ENCODE measurements at places on chromosomes 11 and 22. TPM values are rescaled to one million over a fixed set of nuclear protein-coding genes. Genes with fewer than 3 reads are reported as not detected.

TENM4 gene
- 0.03 TPM for total RNA-seq

SPTBN2 gene
- total RNA-seq, result not detected

NAALADL1 gene
- 18.8 TPM for total RNA-seq

MOGAT2 gene
- 0.23 TPM for total RNA-seq

SYCE3 gene
- total RNA-seq, result not detected

KRTAP5-7 gene
- total RNA-seq, result not detected

NXPE2 gene
- not detected for total RNA-seq

VPREB1 gene
- total RNA-seq, result not detected

DNA sequence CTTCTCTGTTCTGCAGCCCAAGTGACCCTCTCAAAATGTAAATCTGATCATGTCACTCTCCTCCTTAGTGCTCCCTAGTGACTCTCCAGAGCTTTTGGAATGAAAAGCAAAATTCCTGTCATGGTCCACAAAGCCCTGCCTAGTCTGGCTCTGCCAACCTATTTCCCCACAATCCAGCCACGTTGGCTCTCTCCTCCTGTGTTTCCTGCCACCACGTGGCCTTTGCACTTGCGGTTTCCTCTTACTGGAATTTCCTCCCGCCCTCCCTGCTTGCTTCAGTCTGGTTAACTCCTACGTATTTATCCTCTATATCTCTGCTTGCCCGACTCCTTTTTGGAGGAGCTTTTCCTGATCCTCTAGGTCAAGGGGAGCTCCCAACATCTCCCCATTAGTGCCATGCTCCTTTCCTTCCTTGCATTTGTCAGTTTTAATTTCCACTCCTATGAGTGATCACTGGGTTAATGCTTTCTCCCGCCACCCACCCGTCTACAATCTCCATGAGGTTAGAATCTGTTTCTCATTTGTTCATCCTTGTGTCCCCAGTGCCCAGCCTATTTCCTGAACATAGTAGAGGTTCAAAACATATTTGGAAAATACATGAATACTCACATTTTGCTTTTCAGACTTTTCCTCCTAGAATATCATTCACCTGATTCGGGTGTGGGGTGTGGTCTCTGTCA is 11.5 kb downstream of the NNMT start:
- DNase-seq, result no peak

DNA sequence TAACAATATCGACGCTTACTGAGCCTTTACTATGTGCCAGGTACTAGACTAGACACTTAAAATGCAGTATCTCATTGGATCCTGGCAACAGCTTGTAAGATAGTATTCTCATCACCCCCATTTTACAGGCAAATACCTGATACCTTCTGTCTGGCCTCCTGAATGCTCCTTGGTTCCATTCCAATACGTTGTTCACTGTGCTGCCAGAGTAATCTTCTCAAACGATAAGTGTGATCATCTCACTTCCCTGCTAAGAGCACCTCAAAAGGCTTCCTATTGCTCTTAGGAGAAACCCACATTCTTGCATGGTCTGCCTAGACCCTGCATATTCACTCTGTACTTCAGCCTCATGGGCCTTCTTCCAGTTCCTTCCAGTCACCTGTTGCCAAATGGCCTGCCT is 1.3 kb upstream of the NRIP3 start:
- DNase-seq, result no peak

GRCh38 chr11:116376054-116376453 is 396.7 kb downstream of the BUD13 start:
- no peak for DNase-seq

- no peak for DNase-seq
These were observed 264 bp downstream of the BCO2 start for GRCh38 chr11:112175599-112175952.

DNA sequence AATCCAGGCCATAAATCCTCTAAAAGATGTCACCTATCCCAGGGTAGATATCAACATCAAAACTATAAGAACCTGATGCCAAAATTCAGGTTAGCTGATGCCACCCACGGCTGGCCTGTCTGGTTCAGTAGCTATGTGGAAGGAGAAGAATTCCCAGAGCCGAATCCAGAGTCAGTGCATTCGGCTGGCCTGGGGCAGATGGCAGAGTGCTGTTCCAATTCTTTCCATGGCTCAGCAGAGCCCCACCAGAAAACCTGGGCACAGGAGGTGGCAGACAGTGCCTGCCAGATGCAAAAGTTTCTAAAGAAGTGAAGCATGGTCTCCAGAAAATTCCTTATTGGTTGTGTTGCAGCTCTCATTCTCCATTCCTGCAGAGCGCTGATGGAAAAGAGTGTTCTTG is 19.9 kb upstream of the OR8B8 start:
- no peak for DNase-seq

GRCh38 chr22:18109410-18110193 is 1.0 kb upstream of the TUBA8 start:
- DNase-seq, result no peak

DNA sequence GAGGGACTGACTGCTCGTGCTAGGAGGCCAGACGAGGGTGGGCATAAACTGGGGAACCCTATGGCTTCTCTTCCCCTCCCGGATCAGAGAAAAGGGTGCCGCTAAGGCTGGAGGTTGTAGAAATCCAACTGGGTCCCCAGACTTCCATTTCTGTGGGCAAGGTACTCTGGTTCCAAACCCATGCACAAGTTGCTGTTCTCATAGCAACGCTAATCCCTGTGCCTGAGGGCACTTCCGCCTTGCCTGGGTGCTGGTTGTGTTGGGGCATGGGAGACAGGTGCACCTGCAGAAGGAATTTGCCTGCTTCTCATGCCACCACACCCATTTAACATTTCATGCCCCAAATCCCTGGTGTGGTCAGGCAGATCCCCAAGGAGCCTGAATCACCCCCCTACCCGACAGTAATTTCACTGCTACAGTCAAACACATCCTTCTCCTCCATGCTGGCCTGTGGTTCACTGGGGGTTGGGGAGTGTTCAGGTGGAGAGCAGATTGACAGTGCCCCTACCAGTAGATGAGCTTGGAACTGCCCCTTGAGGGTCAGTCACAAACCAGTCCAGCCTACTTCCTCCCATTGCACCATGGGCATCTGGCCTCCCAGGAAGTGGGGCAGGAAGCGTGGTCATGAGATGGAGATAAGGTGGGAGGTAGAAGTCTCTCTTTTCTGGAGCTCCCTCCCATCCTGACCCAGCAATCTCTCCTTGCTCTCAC is 1.2 kb downstream of the C2CD2L start:
- DNase-seq, result no peak

All from T-cell (primary cell).